Fibroblast of skin of left biceps (primary cell): ENCODE measurements at places on chromosomes 6 and 20.

DNA sequence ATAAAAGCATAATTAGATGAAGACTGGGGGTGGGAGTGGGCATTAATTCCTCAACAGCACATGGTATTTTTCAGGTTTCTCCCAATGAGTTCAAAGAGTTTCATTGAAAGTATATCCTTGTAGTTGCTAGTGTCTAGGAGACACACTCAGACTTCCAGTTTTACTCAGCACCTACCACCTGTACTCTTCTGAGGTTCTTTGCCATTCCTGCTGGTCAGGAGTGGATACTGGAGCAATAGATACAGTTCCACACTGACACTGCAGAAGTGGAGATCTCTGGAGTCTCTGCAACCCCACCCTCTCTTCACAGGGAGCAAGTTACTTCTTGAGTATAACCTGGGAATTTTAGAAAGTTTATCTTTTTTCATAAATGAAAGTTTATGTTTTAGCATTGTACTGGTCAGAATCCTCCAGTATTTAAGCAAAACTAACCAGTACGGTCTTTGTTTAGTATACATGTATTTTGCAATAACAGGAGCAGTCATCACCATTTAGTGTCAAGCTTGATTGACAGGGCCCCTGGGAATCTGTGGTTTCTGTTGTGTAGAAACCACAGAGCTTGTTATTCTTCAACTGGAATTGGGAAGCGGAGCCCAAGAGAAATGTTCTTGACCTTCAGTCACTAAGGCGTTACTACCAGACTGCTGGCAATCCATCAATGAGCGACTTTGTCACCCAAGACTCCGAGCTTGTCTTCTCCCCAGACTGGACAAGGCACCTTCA is 148.1 kb downstream of the ZDHHC14 start:
- peak; percentile 20 for DNase-seq

GRCh38 chr6:45626087-45626891 is 248.6 kb upstream of the SUPT3H start:
- peak; percentile 88 for DNase-seq

DNA sequence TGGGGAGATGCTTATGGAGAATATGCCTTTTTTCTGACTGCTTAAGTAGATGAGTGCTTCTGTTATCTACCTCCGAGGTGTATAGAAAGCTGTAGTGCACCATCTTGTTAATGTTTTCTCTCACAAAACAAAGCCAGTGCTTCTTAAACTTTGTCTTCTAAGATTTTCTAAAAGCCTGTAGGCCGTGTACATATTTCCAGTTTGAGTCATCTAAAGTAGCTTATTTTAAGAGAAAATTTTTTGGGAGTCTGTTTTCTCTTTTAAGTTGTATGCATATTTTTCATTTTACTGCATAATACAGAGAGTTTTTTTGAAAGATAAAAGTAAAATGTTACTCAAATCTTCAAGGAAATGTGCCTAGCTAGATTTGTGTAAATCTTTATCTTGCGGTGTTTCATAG is 151.7 kb downstream of the GRIK2 start:
- no peak for DNase-seq

- DNase-seq = no peak
Measured at GRCh38 chr6:63643862-63644261, 8.3 kb downstream of the PHF3 start.

DNA sequence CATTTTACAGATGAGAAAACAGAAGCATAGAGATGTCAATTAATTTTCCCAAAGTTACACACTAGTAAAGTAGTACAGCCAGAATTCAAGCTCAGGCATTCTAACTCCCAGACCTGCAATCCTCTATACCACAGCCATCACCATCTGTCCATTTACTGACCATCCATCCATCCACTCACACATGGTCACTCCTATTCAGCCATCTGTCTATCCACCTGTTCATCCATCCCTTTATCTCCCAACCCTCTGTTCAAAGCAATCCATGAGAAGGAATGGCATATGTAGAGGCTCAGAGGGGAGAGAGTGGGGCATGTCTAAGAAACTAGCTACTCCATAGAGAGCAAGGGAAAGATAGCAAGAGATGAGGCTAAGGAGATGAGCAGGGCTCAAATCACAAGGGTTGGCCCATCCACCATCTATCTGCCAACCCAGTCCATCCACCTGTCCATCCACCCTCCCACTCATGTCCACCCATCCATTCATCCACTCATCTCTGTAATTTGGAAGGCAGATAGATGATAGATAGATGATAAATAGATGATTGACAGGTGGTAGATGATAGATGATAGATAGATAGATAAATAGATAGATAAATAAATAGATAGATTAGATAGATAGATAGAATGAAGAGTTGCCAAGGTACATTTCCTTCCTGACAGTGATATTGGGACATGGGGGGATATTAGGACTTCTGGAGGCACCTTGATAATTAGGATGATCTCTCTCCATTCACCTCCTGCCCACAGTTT is 12.2 kb upstream of the C6orf132 start:
- no peak for DNase-seq
